ENCODE measurements at places on chromosomes 1 and 21.

- no peak for DNase-seq
These were observed 34.2 kb downstream of the KCNQ4 start for GRCh38 chr1:40817791-40818263.

- no peak for DNase-seq
These were observed 38.9 kb upstream of the C1orf185 start for GRCh38 chr1:51063121-51063520.

DNA sequence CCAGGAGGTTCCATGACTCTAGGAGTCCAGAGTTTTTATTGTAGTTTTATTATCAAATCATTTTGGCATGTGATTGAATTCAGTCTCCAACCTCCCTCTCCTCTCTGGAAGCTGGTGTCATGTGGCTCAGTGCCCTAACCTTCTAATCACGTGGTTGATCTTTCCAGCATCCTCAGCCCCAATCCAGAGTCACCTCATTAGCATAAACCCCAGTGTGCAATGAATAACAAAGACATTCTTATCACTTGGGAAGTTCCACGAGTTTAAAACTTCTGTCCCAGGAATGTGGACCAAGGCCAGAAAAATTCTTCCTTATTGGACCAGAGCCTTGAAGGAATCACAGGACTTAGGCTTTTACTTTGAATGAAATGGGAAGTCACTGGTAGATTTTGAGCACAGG, 52.2 kb downstream of the KIRREL1 start:
- peak; percentile 64 for DNase-seq

- DNase-seq: no peak
These were observed 255.1 kb upstream of the CSF3R start for GRCh38 chr1:36737767-36738166.

GRCh38 chr1:226989085-226989920, 49.2 kb downstream of the COQ8A start:
- DNase-seq: no peak

DNA sequence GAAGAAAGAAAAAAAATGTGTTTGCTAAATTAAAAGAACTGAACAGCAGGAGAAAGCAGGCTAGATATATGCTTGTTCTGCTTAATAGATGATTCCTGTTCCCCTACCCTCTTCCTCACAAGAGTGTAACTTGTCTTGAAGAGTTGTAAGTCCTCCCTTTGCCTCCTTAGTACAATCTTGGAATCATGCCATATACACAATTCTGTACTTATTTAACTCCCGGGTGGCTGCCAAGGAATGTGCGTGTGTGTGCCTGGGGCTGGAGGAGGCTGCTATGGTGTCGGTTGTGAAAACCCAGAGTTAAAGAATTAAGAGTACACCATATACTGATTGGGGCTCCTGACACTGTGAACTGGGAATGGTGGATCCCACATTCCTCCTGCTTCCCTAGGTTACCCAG, 194.2 kb downstream of the SIPA1L2 start:
- DNase-seq: no peak

GRCh38 chr21:39863111-39863510, 4.1 kb upstream of the PCP4 start:
- DNase-seq: peak; percentile 56

DNA sequence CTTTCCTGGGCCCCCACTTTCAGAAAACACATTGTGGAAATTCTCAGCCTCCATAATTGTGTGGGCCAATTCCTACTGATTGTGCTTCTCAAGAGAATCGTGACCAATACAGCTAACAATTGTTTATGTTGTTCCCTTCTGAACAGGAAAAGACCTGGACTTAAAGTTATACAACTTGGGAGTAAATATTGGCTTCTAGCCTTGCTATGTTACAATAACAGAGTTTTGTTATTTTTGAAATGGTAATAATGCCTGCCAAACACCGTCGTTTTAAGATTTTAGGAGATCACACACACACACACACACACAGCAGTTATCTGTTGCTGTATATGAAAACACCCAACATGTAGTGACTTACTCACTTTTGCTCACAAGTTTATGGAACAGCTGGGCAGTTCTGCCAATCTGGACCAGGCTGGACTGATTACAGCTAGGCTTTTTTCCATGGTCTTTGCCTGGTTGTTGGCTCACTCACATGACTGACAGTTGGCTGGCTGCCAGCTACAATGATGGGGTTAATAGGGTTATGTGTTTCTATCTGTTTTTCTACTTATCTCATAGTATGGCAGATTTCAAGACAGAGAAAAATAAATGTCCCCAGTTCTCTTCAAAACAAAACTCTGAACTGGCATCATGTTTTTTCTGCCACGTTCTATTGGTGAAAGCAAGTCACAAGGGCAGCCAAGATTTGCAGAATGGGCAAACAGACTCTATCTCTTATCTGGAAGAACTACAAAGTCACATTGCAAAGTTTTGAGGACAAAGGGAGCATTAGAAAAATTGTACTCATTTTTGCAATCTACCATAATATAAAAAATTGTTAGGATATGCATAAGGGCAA, 447.5 kb downstream of the NEGR1 start:
- DNase-seq: no peak

DNA sequence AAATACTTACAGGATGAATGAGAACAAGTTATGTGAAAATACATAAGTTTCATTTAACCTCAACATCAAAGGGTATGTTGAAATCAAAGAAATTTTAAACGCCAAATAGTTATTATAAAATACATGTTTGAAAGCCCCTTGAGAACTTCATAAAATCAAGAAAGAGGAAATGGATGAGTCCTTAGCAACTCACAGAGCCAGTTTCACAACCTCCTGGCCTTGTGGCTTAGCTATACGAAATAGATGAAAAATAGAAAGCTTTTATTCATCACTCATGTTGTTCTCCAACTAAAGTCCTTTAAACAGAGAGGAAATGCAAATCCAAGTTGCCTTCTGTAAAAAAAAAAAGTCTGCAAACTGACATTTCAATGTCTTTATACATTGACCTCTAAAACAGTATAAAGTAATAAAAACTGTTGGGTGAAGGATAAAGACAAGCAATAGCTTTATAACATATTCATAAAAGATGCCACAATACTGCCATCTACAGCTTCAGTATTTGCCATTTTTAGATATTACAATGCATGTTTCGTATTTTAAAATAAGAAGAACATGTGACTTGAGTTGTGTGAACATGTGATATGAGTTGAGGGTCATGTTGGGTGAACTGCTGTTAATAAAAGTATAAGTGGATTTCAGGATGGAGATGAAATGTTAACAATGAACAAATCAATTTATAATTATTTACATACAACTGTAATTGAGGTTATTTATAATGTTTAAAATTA, 847.8 kb downstream of the MRPL39 start:
- no peak for DNase-seq

DNA sequence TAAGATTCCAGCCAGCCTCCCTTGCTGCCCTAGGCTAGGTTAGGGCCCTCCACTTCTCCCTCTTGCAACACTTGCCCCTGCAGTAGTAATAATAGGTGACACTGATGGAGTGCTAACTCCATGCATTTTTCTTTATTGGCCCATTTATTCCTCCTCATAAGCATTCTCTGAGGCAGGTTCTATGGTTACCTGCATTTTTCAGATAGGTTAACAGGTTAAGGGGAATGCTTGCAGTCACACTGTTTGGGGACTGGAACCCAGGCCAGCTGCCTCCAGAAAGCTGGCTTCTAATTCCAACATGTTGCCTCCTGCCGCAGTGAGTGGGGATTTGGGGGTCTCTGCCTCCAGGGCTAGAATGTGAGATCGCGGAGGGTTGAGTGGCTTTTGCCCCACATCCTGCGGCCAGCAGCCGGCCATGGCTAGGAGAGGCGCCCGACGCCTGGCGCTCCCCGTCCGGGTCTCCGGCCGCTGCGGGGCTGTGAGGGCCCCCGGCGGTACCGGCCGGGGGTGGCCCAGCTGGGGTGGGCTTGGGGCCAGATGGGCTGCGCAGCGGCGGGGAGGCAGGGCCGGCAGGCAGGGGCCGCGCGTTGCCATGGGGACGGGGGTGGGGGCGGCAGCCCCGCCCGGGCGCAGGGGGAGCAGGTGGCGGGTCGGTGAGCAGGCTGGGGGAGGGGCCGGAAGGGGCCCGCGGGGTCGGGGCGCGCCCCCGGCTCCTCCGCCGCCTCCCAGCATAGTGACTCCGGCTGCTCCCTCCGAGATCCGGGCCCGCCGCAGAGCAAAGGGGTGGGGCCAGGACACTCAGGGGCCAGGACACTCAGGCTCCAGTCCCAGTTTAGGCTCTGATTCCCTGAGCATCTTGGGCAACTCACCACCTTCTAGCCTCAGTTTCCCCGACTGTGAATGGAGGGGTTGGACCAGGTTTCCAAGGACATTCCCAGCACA, 68.4 kb upstream of the SSBP3 start:
- no peak for DNase-seq

- DNase-seq: no peak
These were observed 294.4 kb downstream of the PRDM2 start for GRCh38 chr1:13994386-13994785.

DNA sequence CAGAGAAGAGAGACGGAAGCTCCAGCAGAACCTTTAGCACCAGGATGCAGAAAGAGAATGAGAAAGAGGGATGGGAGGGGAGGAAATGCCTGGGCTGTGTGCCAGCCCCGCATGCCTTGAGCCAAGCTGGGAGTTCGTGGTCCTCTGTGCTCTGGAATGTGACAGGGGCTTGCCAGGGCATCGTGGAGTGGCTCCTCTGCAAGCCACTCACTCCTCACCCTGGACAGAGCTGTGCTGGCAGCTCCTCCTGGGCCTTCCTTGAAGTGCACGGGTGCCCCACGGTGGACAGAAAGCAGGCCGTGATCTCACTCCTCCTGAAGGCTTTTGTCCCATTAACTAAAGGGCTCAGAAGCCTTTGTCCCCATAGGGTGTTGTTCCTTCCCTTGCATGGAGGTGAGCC, 34.8 kb upstream of the PRELP start:
- DNase-seq: peak; percentile 64

GRCh38 chr1:3690282-3691065, 38.2 kb downstream of the TP73 start:
- DNase-seq: no peak

- DNase-seq: no peak
These were observed 104.0 kb upstream of the GJB5 start for GRCh38 chr1:34650800-34651199.

DNA sequence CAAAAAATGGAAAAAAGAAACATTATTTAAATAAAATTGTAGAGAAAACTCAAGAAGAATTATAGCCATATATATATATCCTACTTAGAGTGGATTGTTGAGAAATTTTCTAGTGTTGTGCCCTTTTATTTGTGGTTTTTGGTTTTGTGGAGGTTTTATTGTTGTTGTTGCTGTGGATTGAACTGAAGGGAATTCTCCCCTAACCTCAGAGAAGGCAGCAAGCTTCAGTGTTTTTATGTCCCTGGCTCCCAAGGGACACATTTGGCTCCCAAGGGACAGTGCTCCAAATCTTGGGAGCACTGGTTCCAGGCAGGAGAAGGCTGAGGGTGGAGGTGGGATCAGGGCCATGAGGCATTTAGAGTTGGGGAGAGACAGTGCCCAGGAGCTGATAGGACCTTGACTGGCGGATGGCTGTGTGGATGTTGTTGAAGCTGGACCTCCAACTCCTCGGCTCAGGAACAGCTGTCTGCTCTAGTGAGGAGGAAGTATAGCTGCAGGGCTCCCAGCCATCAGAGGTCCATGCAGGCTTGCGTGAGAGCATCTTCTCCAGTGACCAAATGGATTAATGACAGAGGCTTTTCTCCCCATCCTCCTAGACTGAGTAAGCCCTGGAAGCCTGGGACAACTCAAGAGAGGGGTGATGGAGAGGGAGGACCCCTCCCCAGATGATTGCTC, 100.5 kb downstream of the TEX35 start:
- DNase-seq: no peak

GRCh38 chr1:169779150-169779549, 15.6 kb downstream of the METTL18 start:
- DNase-seq: no peak

DNA sequence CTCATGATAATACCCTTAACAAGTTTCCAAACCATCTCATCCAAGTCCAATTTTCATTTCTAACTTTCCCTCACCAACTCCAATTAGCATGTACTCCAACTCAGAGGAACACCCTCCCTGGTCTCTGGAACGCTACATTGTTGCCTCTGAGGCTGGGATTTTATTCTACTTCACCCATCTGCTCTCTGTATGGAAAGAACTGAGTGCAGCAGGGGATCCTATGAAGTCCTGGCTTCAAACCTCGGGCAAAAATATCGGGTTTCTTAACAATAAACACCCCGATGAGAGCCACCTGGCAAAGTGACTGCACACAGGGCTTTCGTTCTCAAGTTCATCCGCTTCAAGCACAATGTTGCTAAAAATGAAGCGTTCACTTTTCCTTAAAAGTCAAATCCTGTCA, 99.6 kb downstream of the CRB1 start:
- DNase-seq: no peak

DNA sequence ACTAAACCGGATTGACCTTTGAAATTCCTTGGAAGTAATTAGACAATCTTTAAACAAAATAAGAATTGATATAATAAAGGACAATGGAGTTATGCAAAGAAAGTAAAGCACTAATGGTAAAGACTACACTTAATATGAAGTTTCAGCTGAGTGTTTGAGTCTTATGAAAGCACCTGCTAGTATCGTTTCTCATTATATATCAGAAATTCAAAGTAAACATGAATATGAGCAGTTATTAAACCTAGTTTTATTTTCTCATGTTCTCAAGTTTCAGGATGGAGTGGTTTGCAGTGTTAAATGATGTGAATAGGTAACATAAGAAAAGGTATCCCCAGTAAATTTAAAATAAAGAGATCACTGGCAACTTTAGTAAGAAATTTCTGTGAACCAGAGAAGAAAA, 188.6 kb downstream of the ZP4 start:
- DNase-seq: no peak

DNA sequence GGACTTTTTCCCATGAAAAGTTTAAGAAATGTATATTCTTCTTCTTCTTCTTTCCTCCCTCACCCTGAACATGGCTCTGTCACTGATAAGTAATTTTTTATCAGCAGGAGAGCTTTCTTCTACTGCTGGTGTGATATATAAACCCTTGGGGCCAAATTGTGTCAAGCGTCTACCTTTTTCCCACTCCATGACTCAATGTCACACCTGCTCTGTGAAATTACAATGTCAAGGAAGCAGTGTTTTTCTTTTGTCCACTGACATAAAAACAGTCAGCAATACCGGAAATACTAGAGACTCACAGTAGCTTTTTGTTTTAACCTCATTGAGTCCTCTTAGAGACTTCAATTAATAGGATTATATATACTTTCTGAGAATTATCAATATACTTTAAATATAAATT, 416.2 kb upstream of the ADGRL4 start:
- no peak for DNase-seq

- DNase-seq: no peak
These were observed 1.8 kb upstream of the CAP1 start for GRCh38 chr1:40038697-40039096.
